NCI-H1417 treated with DMSO at 0.1 percent for 48 hours (cell line): ENCODE measurements at places on chromosomes 11 and 22.
A peak's percentile ranks its signal among the peaks of the same experiment; 100 is the strongest.

DNA sequence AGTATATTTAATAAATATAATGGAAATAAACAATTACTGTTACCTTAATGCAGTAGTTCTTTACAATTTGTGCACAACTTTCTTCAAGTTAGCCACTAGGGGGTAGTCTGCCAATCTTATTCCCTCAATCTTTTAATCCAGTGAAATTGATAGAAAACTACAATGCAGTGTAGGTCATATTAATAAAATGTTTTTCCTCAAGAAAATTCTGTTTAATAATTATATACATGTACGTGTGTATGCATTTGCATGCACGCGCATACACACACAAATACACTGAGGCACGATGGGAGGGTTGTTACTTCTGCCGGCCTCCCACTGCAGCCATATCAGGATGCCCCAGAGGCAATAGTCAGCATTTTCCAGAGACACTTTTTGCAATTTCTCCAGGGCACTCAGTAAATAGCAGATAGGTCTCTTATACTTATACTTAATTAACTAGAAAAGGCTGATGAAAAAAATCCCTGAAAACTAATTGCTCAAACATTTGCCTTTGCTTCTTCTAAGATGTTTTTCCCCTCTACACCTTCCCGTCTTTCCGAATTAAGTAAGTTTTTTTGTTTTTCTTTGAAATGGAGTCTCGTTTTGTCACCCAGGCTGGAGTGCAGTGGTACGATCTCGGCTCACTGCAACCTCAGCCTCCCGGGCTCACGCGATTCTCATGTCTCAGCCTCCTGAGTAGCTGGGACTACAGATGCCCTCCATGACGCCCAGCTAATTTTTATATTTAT, 3.1 kb downstream of the GAB2 start:
- no peak for DNase-seq

DNA sequence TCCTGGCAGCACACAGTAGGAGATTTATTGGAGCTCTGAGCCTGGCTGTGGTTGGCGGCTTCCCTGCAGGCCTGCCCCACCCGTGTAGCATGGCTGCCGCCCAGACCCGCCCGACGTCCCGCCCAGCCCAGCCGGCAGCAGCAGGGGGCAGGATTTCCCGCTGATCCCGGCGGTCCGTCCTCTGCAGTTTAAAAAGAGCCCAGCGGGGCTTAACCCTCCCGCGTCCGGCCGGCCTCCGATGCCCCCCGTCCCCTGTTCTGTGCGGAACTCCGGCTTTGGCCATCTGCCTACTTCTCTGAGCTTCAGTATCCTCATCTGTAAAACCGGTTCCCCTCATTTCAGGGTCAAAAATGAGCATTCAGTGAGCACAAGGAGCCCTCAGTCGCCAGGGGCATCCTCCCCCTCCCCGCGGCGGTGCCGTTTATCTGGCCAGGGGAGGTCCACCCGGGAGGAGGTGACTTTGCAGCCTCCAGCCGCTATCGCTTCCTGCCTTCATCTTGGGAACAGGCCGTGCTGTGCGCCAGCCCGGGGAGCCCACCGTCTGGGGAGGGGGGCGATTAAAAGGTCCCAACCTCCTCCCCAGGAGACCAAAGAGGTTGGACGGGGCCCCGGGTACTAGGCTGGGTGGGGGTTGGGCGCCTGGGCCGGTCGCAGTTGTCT, at the start of gene GAS2L1:
GAS2L1 (plus strand) TSS at position 476 of the 660 bp plus-strand sequence. CDS start 1,456 bp downstream, outside the sequence.
- no peak for DNase-seq

- DNase-seq: no peak
These were observed 72.6 kb upstream of the PPARA start for GRCh38 chr22:46077669-46078099.

GRCh38 chr22:39496131-39496838, 5.8 kb upstream of the MIEF1 start:
- DNase-seq: no peak

- no peak for DNase-seq
These were observed 6.1 kb downstream of the SWAP70 start for GRCh38 chr11:9669954-9670353.

GRCh38 chr11:3092603-3093141, 35.4 kb upstream of the CARS1 start:
- DNase-seq: no peak

- DNase-seq: no peak
These were observed 23.6 kb upstream of the RNASEH2C start for GRCh38 chr11:65744026-65744698.

GRCh38 chr11:27331981-27332380, 31.0 kb downstream of the CCDC34 start:
- no peak for DNase-seq

GRCh38 chr22:37781434-37782059, 26.2 kb upstream of the GCAT start:
- no peak for DNase-seq

- DNase-seq: no peak
These were observed 15.5 kb upstream of the OR52K1 start for GRCh38 chr11:4466871-4467442.

GRCh38 chr11:91981995-91982394, 242.6 kb upstream of the FAT3 start:
- no peak for DNase-seq

DNA sequence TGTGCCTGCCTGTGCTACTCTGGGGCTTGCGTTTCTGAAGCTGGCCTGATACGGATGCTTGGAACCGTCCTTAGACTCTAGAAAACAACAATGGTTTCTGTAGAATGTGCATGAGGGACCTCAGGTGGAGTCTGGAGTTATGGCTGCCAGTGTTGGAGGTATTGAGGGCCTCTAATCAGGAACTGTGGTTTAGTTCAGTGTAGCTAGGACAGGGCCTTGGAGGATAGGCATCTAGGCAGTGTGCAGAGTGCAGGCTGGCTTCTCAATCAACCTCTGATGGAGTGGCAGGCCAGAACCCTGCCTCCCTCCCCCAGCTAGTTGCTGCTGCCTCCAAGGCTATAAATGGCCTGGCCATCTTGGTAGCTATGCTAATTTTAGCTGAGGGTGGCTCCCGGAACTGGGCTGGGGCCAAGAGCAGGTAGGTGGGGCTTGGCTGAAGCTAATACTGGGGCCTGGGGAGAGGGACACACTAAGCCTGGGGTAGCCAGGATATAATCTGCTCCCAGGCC, 4.0 kb downstream of the STIM1 start:
- DNase-seq: no peak

DNA sequence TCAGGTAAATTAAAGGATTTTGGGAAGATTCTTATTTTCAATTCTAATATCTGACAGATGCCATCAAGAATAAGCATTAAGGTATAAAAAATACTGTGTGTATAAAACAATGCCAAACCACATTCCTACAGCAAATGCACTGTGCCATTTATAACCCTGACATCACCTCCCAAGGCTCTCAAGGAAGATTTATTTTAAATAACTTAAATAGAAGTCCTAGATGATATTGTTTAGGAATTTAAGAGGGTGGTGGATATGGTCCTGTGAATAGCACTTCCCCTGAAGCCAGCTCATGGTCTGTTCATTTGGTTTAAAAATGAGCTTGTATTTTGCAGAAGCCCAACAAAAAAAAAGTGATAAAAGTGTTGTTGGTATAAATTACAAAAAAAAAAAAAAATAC, 32.1 kb downstream of the PPIL2 start:
- DNase-seq: no peak

DNA sequence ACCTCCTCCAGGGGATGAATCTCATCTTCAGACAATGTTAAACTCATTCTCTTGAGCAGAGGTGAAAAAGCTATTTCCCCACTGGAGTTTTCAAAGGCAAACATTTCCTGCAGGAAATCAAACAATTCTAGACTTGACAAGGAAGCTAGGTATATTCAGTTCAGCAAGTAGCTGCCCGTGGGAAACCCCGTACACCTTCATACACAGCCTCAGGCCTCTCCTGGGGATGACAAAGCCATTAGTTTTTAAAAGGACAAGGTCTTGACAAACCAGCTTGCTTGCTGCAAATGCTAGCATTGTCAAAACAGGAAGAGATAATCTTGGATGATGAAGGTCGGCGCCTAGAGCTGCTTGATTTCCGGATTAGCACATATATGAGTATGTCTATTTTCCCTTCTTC, 1630.8 kb upstream of the TENM4 start:
- no peak for DNase-seq

GRCh38 chr11:130092661-130093060, 23.0 kb downstream of the APLP2 start:
- DNase-seq: no peak

GRCh38 chr11:76188873-76189272, 17.4 kb downstream of the WNT11 start:
- no peak for DNase-seq

GRCh38 chr22:43110927-43111623, 525 bp downstream of the BIK start:
- no peak for DNase-seq

DNA sequence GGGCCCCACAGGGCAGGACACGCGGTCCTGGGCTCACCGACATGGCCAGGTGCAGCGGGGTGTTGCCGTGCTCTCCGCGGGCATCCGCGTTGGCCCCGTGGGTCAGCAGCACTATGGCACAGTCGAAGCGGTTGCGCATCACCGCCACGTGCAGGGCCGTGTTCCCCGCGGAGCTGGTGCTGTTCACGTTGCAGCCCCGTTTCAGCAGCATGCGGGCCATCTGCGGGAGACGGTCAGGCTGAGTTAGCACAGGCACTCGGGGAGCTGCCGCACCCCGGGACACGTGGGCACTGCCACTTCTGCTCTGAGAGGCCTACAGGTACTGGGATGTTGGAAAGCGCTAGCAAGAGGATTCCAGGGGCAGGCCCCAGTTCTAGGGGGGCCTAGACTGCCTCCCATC, 22.3 kb upstream of the BAIAP2L2 start:
- no peak for DNase-seq

GRCh38 chr11:35998634-35999033, 54.8 kb downstream of the LDLRAD3 start:
- DNase-seq: no peak

GRCh38 chr22:39568278-39568981, 2.1 kb upstream of the CACNA1I start:
- no peak for DNase-seq

- no peak for DNase-seq
These were observed 13.1 kb upstream of the SERPING1 start for GRCh38 chr11:57584341-57584740.

DNA sequence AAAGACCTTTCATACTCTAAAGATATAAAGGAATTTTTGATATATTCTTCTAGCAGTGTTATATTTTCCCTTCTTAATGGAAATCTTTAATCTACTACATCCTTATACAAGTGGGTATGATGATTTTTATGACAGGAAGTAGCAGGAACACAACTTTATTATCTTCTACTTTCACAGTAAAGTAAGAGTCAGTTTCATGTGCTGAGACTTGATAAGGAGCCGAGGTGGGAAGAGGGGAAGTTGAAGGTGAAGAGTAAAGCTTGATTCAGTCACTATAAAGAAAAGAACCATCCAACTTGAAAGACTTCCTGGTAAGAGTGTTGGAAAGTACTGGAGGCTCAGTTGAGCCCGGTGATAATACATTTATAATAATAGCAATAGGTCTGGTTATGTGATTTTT, 82.1 kb upstream of the PTH start:
- DNase-seq: no peak

DNA sequence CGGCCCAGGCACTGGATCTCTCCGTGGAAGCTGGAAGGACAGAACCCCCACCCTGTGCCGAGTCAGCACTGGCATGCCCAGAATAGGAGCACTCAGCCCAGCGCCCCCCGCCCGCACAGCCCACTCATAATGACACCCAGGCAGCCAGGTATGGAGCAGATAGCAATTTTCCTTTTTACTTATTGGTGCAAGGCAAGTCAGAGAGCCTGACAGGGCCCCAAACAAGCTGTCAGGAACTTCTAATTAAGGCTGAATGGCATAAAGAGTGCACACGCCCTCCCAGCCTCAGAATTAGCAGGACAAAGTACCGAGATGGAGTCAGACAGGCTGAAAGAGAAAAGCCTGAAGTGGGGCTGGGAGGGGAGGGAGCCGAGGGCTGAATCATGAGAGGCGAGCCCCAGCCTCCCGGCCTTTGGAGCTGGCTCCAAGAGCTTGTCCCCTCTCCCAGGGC, 76.9 kb downstream of the DSCAML1 start:
- DNase-seq: peak; percentile 63

GRCh38 chr11:77883775-77884174, 62.8 kb downstream of the AAMDC start:
- no peak for DNase-seq

DNA sequence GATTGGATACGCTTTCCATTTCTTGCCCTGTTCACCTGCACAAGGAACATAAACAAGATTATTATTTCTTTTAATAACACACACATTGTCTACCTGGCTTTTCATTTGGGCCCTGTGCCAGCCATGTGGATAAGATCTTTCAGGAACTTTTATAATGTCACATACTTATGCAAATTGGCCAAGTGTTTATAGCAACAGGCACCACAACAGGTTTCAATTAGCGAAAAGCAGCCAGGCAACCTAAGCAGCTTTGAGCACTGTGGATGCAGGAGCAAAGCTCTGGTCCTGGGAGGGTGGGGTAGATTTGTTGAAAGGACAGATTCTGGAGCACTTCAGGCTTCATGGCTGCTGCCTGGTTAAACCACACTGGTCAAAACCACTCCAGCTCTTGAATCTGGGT, 217.4 kb downstream of the BARX2 start:
- no peak for DNase-seq

GRCh38 chr11:120667281-120667680, 155.7 kb downstream of the GRIK4 start:
- no peak for DNase-seq

- DNase-seq: no peak
These were observed 73.2 kb upstream of the NUP50 start for GRCh38 chr22:45090497-45090910.

DNA sequence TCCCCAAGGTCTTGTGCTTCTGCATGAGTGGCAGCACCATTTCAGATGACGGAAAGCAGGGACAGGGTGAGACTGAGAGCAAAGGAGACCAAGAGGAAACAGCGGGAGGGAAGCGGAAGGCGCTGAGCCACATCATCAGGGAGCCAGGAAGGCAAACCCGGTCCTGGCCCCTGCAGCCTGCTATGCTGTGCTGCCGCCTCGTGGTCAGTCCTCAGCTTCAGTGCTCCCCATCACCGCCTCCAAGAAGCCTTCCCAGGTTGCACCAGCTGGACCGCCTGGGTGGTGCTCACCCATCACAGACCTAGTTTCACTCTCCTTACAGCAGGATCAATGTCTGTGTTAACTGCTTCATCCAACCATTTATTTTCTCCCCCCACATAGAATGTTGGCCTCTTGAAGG, 73.0 kb upstream of the PHF21B start:
- no peak for DNase-seq

DNA sequence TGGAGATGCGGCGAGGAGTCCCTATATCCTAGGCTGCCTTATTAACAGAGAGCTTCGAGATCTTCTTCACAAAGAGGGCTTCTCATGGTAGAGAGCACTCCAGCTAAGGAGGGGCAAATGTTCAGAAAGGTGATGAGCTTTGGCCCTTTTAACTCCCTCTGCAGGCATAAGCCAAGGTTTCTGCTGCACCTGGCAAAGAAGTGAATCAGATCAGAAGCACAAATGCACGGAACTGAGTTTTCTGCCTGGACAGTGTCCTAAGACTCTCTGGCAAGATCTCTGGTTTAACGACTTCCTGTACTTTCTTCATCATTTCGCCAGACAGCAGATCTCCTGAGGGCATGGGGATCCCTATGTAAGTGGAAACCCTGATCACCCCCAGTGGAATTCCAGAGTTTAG, 37.2 kb downstream of the POU2AF3 start:
- DNase-seq: no peak

- no peak for DNase-seq
These were observed 46.6 kb downstream of the CWC15 start for GRCh38 chr11:94926698-94927237.

- DNase-seq: no peak
These were observed 814.2 kb upstream of the TENM4 start for GRCh38 chr11:80255021-80255420.
